DMS79 treated with DMSO at 0.1 percent for 48 hours (cell line): ENCODE measurements at places on chromosomes 6 and 20.
A peak's percentile ranks its signal among the peaks of the same experiment; 100 is the strongest.

DNA sequence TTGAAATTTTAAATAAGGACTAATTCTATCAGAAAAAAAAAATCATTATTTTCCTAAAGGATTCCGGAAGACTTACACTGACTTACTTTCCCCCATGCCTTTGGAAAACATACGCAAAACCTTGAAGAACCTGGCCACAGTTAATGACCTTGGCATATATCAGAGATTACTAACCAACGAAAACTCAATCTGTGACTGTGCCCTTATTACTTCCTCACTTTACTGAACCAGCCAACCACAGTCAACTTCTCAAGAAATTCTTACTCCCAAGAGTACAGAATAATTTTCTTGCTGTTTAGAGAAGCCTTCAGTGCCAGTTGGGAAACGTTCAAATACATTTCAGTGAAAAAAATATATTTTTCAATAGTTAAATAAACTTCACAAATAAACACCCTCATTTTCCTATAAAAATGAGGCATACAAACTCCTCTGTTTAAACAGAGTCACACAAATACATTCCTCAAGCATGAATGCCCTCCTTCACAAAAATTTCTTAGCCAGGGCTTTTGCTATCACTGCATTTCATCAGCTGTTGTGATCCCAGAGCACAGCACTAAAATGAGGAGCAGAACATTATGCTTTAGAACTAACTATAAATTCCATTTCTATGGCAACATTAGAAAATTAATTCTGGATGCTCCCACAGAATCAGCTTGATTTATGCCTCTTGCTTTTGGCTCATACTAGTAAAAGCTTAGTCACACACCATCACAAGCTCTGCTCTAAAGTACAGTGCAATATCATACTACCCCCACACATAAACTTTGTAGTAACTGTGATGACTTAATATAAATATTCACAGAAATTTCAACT is 117.6 kb downstream of the DST start:
- no peak for DNase-seq

DNA sequence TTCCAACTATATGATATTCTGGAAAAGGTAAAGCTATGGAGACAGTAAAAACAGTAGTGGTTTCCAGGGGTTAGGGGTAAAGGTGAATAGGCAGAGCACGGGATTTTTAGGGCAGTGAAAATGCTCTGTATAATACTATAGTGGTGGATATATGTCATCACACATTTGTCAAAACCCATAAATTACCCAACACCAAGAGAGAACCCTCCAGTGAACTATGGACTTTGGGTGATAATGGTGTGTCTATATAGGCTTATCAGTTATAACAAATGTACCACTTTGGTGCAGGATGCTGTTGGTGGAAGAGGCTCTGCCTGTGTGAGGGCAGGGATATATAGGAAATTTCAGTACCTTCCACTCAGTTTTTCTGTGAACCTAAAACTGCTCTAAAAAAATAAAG is 149.9 kb downstream of the GPX5 start:
- DNase-seq = no peak

DNA sequence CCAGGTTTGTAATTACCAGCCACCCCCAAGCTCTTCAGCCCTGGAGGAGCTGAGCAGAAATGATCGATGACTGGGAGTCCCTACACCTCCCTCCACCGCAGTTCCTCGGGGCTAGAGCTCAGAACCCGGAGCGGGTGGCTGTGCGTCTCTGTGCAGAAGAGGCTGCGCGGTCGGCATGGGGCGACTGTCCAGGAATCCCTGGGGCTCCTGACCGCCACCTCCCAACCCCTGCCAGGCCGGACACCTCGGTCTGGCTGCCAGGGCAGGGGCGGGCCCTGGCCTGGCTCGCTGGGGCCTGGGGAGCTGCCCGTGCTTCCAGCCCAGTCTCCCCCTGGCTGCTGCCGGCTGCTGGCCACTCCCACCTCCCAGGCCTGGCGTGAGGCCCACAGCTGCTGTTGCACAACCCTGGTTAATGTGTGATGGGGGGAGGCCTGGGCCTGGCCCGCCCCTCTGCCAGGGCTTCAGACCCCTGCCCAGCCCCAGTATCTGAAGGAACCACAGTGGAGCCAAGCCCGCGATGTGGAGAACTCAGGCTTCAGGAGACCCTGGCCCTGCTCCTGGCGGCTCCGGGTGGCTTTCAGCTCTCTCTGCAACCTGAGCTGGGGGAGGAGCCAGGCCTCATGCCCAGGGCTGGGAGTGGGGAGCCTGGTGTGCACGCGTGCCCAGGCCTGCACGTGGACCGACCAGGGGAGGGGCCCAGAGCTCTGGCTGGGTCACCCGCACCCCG is 1.2 kb downstream of the SLC2A4RG start:
- peak; percentile 93 for DNase-seq

DNA sequence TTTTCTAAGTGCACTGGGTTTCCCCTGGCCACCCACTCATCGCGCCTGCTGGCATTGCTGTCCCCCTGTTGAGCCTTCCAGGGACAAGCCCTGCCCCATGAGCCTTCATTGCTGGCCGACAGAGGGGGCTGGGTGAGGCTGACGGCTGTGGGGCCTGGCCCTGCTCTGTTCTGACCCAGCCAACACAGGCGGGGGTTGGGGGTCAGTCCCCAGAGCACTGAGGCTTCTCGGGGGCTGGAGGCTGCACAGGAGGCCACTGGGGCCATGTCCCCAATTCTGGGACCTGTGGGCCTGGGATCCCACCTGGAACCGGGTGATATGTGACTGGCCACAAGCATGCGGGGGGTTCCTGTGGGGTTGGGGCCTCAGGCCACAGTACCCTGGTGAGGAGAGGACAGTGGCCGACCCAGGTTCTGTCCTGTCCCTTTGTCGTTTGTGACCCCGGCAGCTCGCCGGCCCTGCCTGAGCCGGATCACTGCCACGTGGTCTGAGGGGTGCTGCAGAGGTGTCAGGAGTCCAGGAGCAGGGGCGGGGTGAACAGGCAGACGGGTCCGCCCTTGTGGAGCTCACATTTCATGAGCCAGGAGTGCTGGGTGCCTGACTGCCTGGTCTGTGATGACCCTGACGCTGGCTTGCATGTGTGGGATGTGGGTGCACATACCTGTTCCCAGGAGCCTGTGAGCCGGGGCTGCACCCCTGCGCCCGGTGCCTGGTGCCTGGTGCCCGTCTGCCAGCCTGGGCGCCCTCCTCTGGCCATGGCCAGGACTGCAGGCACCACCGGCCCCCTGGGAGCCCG is 2.1 kb upstream of the COL20A1 start:
- no peak for DNase-seq

GRCh38 chr6:40152701-40153436 is 218.6 kb upstream of the MOCS1 start:
- DNase-seq = peak; percentile 57

DNA sequence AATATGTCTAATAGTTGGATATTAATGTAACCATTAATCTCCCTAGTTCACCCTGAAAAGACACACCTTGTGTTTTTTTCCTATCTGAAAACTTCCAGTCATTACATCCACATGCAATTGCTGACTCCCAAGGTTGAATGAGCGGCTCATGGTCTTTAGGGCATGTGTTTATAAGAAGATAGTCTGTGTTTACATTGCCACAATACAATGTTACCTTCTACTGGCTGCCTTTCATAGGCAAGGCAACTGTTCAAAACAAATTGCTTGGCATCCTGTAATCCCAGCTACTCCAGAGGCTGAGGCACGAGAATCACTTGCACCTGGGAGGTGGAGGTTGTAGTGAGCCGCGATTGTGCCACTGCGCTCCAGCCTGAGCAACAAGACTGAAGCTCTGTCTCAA is 86.8 kb upstream of the SHLD1 start:
- DNase-seq = no peak

DNA sequence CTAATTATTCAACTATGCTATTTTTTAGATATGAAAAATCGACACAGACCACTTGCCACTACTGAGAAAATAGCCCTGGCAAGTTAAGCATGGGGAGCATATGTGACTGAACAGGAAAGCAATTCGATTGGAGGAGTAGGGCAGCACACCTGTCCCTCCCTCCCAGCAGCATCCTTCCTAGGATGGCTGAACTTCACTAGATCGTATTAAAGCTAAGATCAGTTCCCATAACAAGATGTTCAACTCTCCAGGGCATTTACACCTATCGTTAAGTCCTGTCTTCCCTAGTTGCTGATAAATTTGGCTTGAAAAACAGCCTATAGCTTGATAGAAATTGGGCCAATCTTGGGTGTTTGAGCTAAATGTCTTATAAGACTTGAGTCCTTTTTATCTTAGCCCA is 7.0 kb downstream of the PPP1R10 start:
- DNase-seq = no peak

DNA sequence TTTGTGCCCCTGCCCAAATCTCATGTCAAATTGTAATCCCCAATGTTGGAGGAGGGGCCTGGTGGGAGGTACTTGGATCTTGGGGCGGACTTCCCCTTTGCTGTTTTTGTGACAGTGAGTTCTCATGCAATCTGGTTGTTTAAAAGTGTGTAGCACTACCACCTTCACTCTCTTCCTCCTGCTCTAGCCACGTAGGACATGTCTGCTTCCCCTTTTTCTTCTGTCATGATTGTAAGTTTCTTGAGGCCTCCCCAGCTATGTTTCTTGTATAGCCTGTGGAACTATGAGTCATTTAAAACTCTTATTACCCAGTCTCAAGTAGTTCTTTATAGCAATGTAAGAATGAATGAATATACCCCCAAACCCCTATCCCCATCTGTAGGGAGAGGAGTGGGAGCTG is 1013.7 kb upstream of the MAP3K7 start:
- DNase-seq = no peak

DNA sequence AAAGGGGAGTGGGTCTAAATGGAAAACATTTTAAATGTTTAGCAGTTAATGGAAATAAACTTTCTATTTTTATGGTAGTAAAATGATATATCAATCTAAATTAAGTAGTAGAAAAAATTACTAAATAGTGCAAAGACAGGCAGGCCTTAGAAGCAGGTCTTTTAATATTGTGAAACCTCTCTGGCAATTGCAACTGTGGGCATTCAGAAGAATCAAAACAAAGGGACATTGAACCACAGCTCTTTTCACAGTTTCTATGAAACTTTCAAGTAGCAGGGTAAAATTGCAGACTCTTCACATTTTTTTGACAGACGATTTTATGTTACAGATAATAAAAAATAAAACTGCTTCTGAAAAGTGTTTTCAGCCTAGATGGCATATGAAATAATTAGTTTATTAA is 533.7 kb downstream of the BCKDHB start:
- no peak for DNase-seq

DNA sequence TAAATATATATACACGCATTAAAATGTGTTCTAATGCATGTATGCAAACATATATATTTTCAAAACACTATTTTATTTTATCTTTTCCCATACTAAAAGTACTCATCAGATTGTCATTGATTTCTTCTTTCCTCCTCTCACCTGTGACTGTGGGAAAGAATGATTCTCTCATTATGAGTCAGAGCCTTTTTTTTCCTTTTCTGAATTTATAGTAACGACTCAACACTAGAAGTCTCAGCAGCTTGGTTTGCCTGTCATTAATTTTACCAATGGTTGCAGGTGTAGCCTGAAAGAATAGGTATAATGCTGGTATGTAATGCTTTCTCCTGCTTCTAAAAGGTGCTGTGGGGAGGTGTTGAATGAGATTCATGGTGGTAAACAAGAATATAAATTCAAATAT is 328.7 kb downstream of the UTRN start:
- DNase-seq = no peak

GRCh38 chr6:36657942-36658544 is 20.5 kb upstream of the CDKN1A start:
- peak; percentile 19 for DNase-seq

DNA sequence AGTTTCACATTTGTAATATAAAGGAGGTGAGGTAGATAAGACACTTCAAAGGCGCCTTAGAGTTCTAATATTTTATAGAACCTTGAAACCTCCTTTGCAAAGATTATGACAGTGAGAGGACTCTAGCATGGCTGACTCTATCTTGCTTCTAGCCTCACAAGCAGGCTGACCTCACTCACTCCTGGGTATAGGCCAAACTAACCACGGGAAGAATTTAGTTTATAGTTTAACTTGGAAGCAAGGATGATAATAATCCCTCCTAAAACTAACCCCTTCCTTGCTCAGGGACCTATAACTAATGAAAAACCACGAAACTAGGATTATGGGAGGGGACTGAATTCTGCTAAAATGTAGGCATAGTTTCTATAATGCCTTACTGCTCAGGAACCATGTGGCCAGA is 84.3 kb downstream of the FILIP1 start:
- no peak for DNase-seq

GRCh38 chr20:50224531-50225255 is 34.1 kb downstream of the CEBPB start:
- no peak for DNase-seq

- no peak for DNase-seq
Measured at GRCh38 chr6:164039954-164040375, 625.4 kb downstream of the QKI start.

GRCh38 chr6:1705183-1705582 is 95.5 kb downstream of the FOXC1 start:
- no peak for DNase-seq

DNA sequence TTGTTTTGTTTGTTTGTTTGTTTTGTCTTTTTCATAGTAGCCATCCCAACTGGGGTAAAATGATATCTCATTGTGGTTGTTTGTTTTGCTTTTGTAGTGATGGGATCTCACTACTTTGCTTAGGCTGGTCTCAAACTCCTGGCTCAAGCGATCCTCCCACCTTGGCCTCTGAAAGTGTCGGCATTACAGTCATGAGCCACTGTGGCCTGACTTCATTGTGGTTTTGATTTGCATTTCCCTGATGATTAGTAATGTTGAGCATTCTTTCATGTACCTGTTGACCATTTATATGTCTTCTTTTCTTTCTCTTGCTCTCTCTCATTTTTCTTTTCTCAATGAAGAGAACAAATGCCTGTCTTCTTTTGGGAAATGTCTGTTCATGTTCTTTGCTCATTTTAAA is 30.8 kb upstream of the HLA-DOA start:
- DNase-seq = no peak

DNA sequence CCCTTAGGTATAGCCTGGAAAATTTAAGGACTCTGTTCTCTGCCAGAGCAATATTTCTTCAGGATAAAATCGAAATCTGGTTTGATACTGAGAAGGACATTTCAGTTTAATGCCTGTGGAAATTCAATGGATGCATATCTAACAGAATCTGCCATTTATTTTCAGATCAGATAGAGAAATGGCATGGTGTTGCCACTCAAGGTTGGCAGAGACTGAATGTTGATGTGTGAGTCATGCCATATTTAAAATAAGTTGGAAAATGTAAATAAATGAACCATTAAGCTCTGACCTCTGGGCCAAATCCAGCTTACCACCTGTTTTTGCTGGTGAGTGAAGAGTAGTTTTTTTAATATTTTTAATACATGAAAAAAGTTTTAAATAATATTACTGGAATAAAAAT is 594.6 kb downstream of the DOK5 start:
- DNase-seq = no peak

GRCh38 chr20:61244213-61244612 is 7.8 kb upstream of the CDH4 start:
- no peak for DNase-seq

- no peak for DNase-seq
Measured at GRCh38 chr6:53382421-53382820, 33.7 kb upstream of the ELOVL5 start.

- no peak for DNase-seq
Measured at GRCh38 chr20:17023036-17023435, 203.8 kb upstream of the PCSK2 start.
